ENCODE measurements at places on chromosomes 6 and 20.

- DNase-seq: no peak
These were observed 6.6 kb upstream of the CPXM1 start for GRCh38 chr20:2807019-2807418.

DNA sequence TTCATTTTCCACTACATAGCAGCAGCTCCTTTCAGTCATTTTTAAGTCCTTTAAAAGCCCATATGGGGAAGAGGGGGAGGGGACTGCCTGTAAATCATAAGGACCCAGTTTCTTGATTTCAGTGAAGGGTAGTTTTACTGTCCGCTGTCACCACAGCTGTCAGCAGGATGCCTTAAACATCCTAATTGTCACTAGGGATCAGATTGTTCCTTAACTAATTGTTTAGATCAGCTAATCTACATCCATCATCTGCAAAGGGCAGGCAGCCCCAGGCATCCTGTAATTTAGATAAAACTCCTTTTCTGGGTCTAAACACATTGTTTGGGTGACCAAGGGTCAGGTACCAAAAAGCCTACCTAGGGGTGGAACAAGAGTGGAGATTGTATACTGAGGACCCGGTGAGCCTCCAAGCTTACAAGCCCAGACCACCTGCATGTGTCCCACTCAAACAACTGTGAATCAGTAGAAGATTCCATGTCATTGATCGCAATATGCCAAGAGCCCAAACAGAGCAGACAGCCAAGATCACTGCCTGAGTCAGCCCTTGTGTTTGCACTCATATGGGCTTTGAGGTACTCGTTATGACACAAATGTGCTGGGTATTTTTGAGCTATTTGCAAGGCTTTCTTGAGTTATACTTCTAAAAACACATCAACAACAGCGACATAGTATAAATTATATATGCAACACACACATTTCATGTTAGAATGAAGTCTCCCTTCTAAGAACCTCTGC is 198.7 kb upstream of the CEP162 start:
- no peak for DNase-seq

- DNase-seq: no peak
These were observed 113.9 kb downstream of the MBOAT1 start for GRCh38 chr6:20098267-20098876.

GRCh38 chr6:33156561-33156960 is 35.7 kb downstream of the COL11A2 start:
- no peak for DNase-seq

DNA sequence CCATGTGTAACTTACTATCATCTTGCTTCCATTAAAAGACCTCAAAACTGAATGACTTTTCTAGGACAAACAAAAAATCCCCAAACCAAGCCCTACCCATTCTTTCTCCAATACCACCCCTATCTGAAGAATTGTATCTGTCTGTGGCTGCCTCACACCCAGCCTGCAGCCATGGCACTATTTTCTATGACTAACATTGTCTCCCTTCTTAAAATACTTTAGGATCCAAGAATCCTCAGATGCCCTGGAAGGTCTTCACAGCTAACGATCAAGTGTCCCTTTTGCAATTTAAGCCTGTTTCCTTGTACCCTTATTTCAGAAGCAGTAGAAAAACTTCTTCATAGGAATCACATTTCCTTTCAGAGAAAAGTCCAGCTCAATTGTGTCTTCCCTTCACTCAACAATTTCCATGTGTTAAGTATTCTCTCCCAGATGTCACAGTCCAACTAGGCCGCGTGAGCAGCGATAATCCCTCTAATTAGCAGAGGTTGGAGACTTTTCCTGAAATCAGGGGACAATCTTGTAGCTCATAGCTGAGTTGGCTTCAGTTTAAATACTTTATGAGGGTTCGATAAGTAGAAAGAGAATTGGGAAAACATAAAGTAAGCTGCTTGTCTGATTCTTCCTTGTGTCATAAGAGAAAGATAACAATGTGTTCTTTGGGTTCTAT is 5.2 kb upstream of the MEP1A start:
- no peak for DNase-seq

GRCh38 chr6:3855866-3856265 is 6.7 kb downstream of the FAM50B start:
- DNase-seq: no peak

DNA sequence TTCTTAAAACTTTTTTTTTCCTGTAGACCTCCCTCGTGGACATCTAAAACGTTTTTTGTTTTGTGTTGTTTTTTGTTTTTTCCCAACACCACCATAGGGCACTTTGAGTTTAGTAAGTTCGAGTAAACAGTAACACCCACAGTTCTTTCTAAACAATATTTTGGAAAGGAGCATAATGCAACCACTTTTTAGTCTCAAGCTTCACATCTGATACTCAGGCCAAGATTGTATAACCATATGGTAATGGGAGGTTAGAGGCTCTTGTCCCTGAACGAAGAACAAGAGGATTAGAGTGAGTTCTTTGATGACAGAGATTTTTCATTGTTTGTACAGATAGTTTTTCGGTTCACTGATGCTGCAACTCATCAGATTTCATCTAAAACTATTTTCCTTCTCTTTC is 144.6 kb downstream of the MTHFD1L start:
- no peak for DNase-seq

- no peak for DNase-seq
These were observed 33.4 kb upstream of the IL17A start for GRCh38 chr6:52152711-52153160.

- no peak for DNase-seq
These were observed 418.6 kb downstream of the CDKAL1 start for GRCh38 chr6:20952699-20953474.
